ENCODE measurements at places on chromosomes 2 and 18.

GRCh38 chr2:187354661-187355060 lies 93.4 kb downstream of the CALCRL start:
- DNase-seq = no peak

DNA sequence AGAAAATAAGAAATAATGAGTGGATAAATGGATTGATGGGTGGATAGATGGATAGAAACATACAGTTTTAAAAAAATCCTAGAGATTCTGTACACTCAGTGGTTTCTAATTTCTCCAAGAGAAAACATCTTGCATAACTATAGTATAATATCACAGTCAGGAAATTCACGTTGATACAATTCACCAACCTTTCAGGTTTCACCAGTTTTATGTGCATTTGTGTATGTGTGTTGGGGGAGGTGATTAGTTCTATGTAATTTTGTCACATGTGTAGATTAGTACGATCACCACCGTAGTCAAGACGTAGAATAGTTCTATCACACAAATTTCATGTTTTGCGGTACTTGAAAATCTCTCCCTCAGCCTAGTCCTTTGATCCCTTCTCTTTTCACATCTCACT lies 288.2 kb upstream of the LRATD1 start:
- DNase-seq = no peak

GRCh38 chr2:235235977-235236767 lies 257.7 kb upstream of the AGAP1 start:
- DNase-seq = no peak

- peak; percentile 21 for DNase-seq
Measured at GRCh38 chr2:45986509-45986908, 310.7 kb upstream of the EPAS1 start.

DNA sequence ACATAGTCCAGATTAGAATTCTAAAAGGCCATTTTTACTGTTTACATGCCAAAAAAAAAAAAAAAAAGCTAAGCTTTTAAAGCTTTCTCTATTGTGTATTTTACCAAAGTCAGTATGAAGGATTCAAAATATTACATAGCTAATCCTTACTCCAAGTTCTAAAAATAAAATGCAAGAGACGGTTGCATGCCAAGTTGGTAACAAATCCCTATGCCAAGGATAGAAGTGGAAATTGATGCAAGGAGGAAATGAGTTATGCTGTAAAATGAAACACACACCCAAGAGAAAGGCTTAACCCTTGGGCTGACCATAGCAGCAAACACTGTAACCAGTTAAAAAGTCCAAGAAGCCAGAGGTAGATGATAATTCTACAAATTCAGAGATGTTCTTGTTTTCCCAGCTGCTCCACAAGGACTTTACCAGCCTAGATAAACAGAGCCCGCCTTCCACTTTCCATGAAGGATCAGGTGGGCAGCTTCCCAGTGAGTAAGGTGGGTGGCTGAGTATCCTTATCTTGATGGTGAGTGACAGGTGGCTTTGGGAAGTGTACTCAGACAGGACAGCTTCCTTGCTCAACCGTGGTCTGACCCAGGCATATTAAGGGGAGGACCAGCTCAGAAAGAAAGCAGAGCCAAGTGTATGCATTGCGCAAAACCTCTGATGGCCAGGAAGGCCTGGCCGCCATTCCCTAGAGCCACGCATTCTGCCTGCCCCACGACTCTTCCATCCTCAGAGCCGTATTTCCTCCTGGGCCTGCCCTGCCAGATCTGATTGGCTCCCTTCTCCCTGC lies 34.4 kb downstream of the ATP8B1 start:
- no peak for DNase-seq

- DNase-seq = no peak
Measured at GRCh38 chr2:387980-388421, 100.1 kb upstream of the ALKAL2 start.

- DNase-seq = no peak
Measured at GRCh38 chr2:215189393-215189792, 51.0 kb upstream of the ABCA12 start.

DNA sequence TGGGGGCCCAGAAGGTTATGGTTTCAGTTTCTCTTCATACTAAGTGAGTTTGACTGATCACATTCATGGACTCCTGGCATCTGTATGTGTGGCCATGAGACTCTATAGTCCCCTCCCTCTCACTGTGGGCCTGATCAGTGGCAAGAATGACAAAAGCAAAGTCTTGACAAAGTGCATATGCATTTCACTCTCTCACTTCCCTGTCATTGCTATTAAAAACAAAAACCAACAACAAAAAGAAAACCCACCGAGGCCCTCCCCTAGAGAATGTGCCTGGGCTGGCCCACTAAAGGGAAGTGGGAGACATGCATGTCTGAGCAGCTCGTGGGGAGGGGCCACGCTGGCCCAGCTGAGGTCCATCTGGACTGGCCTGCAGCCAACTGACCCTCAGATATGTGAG lies 600.1 kb upstream of the RAB6C start:
- no peak for DNase-seq

DNA sequence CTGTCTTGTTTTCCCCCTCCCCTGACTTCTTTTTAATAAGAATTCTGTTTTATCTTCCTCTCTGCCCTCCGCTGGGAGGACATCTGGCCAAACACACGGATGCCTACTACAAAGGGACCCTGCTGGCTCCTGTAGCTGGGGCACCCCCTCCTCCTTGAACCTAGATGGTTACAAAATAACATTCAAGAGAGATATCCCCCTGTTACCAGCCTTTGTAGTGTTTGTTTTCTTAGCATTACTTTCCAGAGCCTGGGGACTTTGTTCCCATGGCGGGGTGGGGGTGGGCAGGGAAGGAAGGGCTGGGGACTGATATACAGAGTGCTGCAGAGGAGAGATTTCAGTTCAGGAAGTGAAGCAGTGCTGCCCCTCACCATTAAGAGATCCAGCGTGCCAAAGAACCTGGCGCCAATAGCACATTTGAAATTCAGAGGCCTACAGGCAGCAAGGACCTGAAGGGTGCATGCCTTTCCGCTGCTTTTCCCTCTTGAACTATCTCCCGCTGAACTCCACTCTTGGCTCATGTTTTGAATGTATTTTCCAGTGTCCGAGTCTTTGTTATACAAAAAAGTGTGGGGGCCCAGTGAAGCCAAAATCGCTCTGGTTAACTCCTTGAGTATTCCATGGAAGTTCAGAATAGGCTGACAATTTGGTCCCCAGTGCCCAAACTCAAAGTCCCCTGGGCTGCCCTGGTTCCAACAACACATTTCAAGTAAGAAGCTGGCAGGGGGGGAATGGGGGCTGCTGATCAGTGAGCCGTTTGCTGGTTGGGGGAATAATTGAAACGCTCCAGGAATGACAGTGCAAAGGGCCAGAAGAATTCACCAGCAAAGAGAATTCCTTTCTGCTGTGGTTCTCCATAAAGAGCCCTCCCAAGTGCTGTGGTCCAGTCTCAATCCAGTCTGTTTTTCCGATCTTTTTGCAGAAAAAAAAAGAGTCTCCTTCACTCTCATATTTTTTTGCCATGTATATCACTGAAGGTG lies 94.8 kb upstream of the THOC1 start:
- DNase-seq = no peak

GRCh38 chr2:205848601-205849000 lies 166.3 kb downstream of the NRP2 start:
- no peak for DNase-seq

GRCh38 chr2:205586626-205587025 lies 95.7 kb upstream of the NRP2 start:
- no peak for DNase-seq

DNA sequence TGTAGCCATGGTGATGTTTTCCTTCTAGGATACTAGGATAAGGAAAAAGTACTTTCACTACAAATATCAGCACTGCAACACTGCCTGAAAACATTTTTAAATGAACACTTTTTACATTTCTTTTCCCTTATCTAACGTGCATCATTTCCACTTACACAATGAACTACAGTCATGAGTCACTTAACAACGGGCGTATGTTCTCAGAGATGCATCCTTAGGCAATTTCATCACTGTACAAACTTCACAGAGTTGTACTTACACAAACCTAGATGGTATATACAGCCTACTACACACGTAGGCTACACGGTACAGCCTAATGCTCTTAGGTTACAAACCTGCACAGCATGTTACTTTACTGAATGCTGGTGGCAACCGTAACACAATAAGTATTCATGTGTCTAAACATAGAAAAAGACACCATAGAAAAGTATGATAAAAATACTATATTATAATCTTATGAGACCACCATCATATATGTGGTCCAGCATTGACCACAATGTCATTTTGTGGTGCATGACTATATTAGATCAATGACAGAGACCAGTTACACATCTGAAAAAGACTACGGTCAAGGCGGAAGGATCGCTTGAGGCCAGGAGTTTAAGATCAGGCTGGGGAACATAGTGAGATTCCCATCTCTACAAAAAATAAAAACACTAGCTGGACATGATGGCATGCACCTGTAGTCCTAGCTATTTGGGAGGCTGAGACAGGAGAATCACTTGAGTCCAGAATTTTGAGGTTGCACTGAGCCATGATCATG lies 39.8 kb downstream of the WDR33 start:
- peak; percentile 7 for DNase-seq

- DNase-seq = no peak
Measured at GRCh38 chr18:62098960-62099359, 87.9 kb downstream of the PIGN start.

DNA sequence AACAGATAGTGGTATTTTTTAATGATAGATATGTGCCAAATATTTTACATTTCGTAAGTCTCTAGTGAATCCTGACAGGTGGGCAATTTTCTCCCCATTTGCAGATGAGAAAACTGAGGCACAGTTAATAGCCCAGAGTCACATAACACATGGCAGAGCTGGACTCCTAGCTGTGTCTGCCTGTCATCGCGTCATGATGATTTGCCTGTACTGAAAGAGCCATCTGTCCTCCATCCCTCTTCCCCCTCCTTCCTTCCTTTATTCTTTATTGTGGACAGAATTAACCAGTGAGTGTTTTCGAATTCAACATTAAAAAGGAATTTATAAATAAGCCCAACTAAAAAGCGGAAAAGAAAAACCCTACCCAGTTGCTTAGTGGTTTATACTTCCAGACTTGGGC lies 3.2 kb downstream of the DNAJB2 start:
- peak; percentile 92 for DNase-seq

- DNase-seq = no peak
Measured at GRCh38 chr2:140529706-140530105, 1601.1 kb downstream of the LRP1B start.

DNA sequence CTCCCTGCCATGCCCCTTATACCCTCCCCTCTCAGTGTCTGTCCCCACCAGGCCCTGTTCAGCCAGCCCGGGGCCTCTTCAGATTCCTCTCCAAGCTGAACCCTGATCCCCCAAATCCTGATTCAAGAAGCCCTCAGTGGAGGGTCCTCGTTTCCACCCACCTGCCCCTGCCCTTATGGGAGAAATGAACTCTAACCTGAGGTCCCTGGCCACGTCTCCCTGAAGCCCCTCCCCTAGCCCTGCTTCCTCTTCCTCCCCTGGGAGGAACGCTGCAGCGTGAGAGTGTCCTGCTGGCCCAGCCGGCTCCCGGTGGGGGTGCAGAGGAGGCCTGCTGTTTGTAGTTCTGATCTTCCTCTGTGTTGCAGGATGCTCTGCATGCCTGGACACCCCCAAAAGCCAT lies 56.7 kb upstream of the GLI2 start:
- DNase-seq = no peak

- DNase-seq = no peak
Measured at GRCh38 chr2:130377491-130377890, 21.6 kb downstream of the PTPN18 start.

DNA sequence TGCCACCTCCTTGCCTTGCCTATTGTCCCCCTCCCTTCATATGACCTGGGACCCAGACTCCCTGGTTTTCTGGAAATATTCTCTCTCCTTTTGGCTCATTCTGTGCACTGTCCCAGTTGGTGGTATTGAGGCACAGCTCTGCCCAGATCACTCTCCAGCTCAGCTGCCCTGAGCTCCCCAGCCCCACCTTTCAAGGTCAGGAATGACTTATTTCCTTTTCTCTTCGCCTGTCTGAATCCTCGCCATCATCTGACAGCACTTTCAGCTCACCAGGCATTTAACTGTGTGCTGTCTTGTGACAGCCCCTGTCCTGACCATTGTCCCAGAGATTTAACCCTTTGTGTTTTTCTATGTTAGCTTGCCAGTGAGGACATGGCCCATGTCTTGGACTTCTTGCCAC lies 133.0 kb downstream of the MSH2 start:
- DNase-seq = no peak

- DNase-seq = no peak
Measured at GRCh38 chr18:50523165-50523564, 36.7 kb upstream of the MAPK4 start.

DNA sequence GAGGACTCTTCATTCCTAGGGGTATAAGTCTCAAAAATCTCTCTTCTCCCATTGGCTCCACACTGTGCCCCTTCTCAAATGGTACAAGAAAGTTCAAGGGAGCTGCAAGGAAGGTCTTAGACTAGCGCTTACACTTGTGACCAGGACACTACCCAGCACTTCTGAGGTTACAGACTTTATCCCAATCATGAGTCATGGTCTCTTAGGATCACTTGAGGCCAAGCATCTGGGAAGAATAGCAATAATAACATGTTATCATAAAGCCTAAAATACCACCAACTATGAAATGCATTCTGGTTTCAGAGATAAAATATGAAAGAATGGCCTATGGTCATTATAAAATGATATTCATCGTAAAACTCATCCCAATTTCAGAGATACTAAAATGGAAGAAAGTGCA lies 309.9 kb upstream of the PKDCC start:
- DNase-seq = no peak

- DNase-seq = peak; percentile 14
Measured at GRCh38 chr2:164840458-164840929, 1.1 kb downstream of the COBLL1 start.

GRCh38 chr2:47076586-47077441 lies 78.3 kb downstream of the STPG4 start:
- no peak for DNase-seq

DNA sequence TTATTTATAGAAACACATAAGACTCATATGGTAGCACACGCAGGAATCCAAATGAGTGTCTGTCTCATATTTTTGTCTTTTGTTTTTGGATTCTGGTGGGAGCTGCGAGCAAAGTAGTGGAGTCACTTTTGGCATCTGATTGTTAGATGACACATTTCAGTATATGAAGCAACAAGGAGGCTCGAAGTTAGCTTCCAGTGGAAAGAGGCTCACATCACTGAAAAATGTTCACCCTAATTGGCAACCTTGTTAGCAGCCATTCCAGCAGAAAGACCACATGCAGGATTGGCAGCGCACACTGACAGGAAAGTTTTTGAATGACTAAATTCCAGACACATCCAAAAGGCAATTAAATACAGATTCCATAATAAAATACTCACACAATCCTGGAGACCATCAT lies 87.4 kb downstream of the MYT1L start:
- no peak for DNase-seq

Measured in Ammon's horn (tissue), 1 donor.